ENCODE measurements at places on chromosomes 2 and 18. TPM values are rescaled to one million over a fixed set of nuclear protein-coding genes. Genes with fewer than 3 reads are reported as not detected.

DNA sequence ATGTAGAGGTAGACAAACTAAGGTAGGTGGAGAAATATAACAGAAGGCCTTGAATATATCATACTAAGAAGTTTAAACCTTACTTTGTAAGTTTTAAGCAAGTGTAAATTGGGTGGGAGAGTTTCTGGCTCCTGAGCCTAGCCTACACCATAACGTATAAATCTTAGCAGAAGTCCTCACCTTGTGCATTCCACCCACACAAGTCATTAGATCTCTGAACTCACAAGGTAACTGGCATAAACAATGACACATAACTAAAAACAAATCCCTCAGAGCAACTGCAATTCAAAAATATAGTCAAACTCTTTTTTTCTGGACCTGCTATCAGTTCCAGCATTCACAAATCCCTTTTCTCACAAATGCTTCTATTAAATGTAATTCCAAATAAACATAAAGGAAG, 9.4 kb downstream of the REV1 start:
- H3K36me3 ChIP-seq, result no peaks in the 10 kb centered on the region
- no peak for DNase-seq
- H3K4me3 ChIP-seq, result no peak overlapping the region
- H3K27ac ChIP-seq, result no peak overlapping the region
- no peaks in the 10 kb centered on the region for H3K27me3 ChIP-seq

GRCh38 chr2:209074711-209075110, 349.1 kb upstream of the MAP2 start:
- no peaks in the 10 kb centered on the region for H3K4me1 ChIP-seq
- no peak overlapping the region for H3K27ac ChIP-seq
- H3K36me3 ChIP-seq, result no peaks in the 10 kb centered on the region
- H3K4me3 ChIP-seq, result no peak overlapping the region
- H3K27me3 ChIP-seq, result no peaks in the 10 kb centered on the region

DNA sequence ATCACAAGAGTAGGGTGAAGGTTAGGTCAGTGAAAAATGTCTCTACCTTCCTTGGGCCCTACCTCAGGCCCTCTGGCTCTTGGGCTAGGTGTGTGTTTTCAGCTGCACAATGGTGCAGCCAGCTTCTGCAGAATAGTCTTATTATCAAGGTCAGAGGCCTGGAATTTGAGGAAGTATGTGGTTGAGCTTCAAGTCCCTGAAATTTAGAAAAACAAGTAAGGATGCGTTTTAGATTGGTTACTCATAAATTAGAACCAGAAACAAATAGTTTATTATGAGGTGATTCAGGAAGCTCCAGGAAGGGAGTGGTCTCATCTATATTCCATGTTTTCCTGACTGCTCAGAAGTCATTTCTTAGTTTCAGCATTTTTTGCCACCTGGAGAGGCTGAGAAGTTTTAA, 204.2 kb upstream of the CELF4 start:
- no peaks in the 10 kb centered on the region for H3K4me1 ChIP-seq
- no peak overlapping the region for H3K27ac ChIP-seq
- H3K36me3 ChIP-seq, result no peaks in the 10 kb centered on the region
- no peak for DNase-seq

GRCh38 chr2:111116843-111117597, 3.7 kb upstream of the BCL2L11 start:
- H3K4me3 ChIP-seq, result peak overlapping the region; percentile 23
- no peaks in the 10 kb centered on the region for H3K36me3 ChIP-seq
- DNase-seq, result no peak
- peaks cover 43% of the 10 kb centered on the region for H3K27me3 ChIP-seq

Gene PLCL1
- total RNA-seq, result 16.5 TPM

DNA sequence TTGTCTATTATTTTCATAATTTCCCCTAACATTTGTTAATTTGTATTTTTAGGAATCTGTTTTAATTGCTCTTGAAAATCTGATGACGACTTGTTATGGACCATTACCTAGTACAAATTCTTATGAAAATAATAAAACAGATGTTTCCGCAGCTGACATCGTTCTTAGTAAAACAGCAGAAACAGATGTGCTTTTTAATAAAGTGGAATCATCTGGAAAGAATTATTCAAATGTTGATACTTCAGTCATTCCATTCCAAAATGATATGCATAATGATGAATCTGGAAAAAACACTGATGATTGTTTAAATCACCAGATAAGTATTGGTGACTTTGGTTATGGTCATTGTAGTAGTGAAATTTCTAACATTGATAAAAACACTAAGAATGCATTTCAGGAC, 69.9 kb downstream of the PMS1 start:
- no peak overlapping the region for H3K4me3 ChIP-seq
- DNase-seq, result no peak
- H3K27me3 ChIP-seq, result no peaks in the 10 kb centered on the region
- no peaks in the 10 kb centered on the region for H3K4me1 ChIP-seq
- no peak overlapping the region for H3K27ac ChIP-seq

GRCh38 chr2:204321027-204321800, 224.1 kb upstream of the PARD3B start:
- DNase-seq, result no peak
- H3K27me3 ChIP-seq, result no peaks in the 10 kb centered on the region
- no peaks in the 10 kb centered on the region for H3K4me1 ChIP-seq
- H3K36me3 ChIP-seq, result no peaks in the 10 kb centered on the region
- no peak overlapping the region for H3K4me3 ChIP-seq

- H3K27ac ChIP-seq, result no peak overlapping the region
- H3K36me3 ChIP-seq, result no peaks in the 10 kb centered on the region
- no peak overlapping the region for H3K4me3 ChIP-seq
These were observed 29.5 kb downstream of the RAB31 start for GRCh38 chr18:9737472-9738121.

DNA sequence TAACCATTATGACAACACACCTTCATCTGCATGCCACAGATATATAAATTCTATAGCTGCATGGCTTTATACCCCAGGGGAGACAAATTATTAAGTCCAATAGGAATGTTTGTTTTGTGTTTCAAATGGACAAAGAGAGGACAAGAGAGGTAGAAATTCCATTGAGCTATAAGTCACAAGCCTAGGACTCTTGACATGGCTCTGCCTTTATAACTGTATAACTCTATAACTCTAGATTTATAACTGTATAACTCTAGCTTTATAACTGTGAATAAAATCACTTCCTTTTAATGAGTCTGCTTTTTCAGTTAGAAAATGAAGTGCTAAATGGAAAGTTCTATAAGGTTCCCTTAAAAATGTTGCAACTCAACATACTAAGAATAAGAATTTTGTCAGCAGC, 106.4 kb downstream of the SCN9A start:
- no peak for DNase-seq
- H3K4me3 ChIP-seq, result no peak overlapping the region
- no peaks in the 10 kb centered on the region for H3K27me3 ChIP-seq
- no peak overlapping the region for H3K27ac ChIP-seq

DNA sequence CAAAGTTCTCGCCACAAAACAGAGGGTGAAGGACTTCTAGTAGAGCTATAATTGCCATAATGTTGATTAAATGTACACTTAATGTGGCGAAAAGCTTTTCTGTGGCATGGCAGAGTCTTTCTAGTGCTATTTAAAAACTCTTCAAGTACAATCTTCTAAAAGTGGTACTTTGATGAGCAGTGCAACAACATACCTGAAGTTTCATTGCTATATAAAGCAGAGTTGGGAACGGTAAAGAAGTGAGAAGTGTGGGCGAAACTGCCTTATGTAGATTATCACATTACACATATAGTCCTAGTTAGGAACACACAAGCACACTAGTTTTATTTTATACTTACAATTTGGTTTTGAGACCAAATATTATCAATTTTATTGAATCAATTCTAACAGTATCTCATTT, 49.5 kb downstream of the FIGN start:
- no peaks in the 10 kb centered on the region for H3K4me1 ChIP-seq
- H3K36me3 ChIP-seq, result no peaks in the 10 kb centered on the region
- H3K4me3 ChIP-seq, result no peak overlapping the region

All from thymus (tissue), 14 donors.